ENCODE measurements at places on chromosomes 5 and 9. TPM values are rescaled to one million over a fixed set of nuclear protein-coding genes. Genes with fewer than 3 reads are reported as not detected.

Gene PLAC8L1
- total RNA-seq = 0.87 TPM

Gene GOLPH3
- 81.4 TPM for total RNA-seq

Gene SIGMAR1
- 66.1 TPM for total RNA-seq

Gene NEUROG1
- not detected for total RNA-seq

Gene SPATA31E1
- not detected for total RNA-seq

Gene ACOT12
- not detected for total RNA-seq

Gene PLPP6
- 10.2 TPM for total RNA-seq

Gene PCDHB12
- not detected for total RNA-seq

Gene BTNL3
- total RNA-seq = not detected

Gene EFCAB9
- total RNA-seq = not detected

Gene GPR150
- 0.28 TPM for total RNA-seq

Gene AIF1L
- total RNA-seq = 0.23 TPM

Gene CYSRT1
- total RNA-seq = 0.89 TPM

Gene NMUR2
- total RNA-seq = not detected

Gene PCDHGA3
- total RNA-seq = 0.15 TPM

Gene ATP6V0E1
- total RNA-seq = 144 TPM

Gene ANKRD31
- 0.28 TPM for total RNA-seq

Gene GCNT1
- 25.0 TPM for total RNA-seq

Gene GABRA1
- total RNA-seq = not detected

Gene PLPP7
- not detected for total RNA-seq

Gene SPATA31A3
- not detected for total RNA-seq

Gene FREM1
- not detected for total RNA-seq
